ENCODE measurements at places on chromosomes 7 and 10.

DNA sequence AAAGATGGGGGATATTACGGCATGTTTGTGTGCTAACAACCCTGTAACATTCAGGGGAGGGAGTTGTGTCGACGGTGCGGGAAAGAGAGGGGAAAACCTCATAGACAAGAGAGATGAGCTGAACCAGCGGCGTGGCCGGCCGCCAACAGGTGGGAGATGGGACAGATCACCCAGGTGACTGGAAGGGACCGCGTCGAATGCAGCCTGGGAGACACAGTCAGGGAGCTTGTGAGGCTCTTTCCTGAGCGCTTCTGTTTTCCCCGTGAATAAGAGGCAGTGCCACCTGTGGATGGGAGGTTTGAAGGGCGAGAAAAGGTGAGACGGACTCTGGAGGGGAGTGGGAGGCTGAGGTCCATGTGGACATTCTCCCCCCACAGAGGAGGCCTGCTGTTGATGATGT lies 9.9 kb upstream of the PRKAG2 start:
- DNase-seq = no peak

- DNase-seq = no peak
These were observed 41.5 kb upstream of the PPP3CB start for GRCh38 chr10:73537288-73537687.

- no peak for DNase-seq
These were observed 332.7 kb downstream of the ADARB2 start for GRCh38 chr10:1404323-1405260.

- no peak for DNase-seq
These were observed 2.1 kb downstream of the TBX20 start for GRCh38 chr7:35251606-35252310.

- no peak for DNase-seq
These were observed 14.9 kb upstream of the MXI1 start for GRCh38 chr10:110192552-110192951.

DNA sequence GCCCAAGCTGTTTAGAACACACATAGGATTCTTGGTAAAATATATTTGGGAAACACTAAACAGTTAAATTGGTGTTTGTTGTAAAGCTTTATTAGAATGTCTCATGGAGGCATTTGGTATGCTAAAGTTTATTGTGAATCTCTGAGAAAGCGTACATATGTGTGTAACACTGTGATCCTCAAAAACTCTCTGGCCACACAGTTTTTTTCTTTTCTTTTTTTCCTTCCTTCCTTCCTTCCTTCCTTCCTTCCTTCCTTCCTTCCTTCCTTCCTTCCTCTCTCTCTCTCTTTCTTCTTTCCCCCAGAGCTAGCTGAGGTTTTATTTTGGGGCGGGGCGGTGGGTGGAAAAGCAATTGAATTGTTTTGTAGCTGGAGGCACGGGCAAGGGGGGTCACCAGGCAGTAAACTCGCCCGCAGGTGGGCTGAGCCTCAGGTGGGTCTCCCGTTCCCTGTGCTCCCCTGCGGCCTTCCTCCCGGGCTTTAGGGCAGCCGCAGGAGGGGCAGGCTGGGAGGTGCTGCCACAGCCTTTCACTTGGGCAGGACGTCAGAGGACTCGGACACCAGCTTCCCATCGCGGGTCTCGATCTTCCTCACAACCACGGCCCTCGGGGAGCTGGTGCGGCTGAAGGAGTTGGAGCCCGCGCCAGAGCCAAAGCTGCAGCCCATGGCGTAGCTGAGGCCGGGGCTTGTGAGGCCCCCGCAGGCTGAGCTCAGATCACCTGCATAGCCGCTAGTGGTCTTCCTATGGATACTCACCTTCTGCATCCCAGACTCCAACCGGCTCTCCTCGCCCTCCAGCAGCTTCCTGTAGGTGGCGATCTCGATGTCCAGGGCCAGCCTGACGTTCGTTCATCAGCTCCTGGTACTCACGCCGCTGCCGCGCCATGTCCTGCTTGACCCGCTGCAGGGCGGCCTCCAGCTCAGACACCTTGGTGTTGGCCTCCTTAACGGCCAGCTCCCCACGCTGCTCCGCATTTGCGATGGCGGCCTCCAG lies 459.0 kb downstream of the GATA3 start:
- DNase-seq = no peak

GRCh38 chr7:92478711-92479110 lies 965 bp upstream of the ERVW-1 start:
- no peak for DNase-seq

GRCh38 chr7:1239803-1240516 lies 7.3 kb downstream of the UNCX start:
- no peak for DNase-seq

DNA sequence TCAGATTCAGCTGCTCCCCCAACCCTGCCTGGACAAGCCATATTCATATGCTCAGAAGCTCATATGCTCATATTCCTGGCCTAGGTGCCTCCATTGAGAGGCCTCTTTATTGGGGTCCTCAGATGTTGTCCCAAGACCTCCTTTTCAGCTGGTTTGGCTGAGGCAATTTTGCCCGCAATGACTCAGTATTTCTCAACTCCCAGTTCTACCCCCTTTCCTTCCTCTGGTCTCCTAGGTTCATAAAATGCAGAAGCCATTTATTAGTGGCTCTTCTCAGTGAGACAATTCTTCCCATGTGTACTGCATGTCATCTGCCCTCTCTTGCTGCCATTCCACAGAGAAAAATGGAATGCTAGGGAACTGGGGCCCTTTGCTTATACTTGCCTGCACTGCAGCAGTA lies 110.7 kb downstream of the INHBA start:
- no peak for DNase-seq

- DNase-seq = no peak
These were observed 20.2 kb downstream of the SDK1 start for GRCh38 chr7:3321206-3321605.

DNA sequence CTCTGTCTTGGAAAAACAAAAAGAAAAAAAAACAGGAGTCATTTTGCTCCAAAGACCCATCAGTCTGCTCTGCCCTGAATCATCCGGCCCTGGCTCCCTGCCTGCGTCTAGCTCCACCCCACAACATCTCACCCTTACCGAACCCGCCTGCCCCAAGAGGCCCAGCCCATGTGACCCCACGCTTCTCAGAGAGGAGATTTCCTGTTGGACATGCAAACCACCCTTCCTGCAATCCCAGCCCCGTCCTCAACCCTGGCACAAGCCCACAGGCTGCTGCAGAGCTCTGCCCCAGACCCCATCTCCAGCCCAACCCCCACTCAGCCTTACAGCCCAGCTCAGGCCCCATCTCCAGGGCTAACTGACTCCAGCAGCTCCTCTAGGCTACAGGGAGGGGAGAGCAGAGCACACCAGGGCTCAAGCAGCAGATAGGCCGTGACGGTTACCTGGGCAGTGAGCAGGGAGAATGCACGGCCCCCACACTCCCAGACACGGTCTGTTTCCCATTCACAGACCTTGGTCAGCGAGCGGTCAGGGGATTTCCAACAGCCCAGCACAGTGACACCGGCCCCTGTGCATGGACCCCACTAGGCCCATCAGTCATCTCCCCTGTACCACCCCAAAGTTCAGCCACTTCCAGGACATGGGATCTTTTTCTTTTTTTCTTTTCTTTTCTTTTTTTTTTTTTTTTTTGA lies 69.9 kb upstream of the GTF2I start:
- no peak for DNase-seq

DNA sequence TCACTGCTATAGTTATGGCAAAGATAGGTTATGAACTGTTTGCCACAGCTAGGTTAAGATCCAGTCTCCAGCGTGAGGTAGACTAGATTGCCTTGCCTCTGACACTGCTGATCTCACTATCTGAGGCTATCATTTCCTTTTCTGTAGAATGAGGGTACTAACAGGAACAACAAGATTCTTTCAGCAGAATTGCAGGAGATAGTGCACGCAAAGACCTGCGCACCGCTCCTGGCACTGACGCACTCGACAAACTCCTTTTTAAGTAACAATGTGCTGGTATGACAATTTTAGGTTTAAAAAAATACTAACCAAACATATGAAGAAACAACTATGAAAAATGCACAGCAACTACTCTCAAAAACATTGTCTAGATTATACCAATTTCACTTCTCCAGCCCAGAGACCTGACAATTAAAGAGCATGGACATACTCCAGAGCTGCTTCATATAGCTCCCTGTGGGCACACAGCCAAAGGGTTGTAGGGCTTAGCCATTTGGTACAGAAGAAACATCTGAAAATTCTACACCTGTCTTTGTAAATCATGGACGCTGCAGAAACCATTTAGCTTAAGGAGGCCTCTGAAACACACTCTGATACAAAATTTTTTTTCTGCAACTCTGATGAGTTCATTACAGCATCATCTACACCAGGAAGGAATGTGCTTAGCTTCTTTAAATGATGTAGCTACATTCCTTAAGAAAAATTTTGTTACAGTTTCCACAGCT lies 7.8 kb downstream of the ADAM12 start:
- DNase-seq = no peak

GRCh38 chr10:12950583-12951128 lies 50.9 kb downstream of the CCDC3 start:
- DNase-seq = no peak

- DNase-seq = no peak
These were observed 61.5 kb downstream of the SRPK2 start for GRCh38 chr7:105327201-105327600.

DNA sequence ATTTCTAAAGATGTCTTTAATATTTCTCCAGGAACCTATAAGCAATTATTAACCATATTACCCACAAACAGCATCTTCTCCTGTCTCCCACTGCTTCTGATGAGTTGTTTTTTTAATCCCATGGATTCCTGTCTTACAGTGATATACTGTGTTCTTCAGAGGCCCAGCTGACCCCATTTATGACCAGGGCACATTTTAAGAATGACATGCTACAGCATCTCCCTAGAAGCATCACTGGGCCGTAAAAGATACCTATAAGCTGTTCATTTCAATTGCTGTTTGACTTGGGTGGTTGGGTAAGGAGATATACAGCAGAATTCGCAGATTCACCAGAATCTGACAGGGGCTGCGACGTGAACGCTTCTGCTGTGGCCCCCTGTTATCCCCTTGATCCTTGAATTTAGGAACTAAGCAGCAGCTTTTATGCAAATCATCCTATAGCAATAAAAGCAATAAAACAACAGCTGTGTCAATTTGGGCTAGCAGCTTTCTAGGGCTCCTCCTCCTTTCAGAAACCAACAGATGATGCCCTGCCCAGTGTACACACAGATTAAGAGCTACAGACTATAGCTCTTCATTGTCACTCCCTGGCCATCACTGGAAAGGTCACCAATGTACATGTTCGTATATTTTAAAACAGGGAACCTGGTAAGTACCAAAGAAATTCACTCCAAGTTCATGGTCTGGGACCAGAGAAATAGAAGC lies 86.8 kb downstream of the CPEB3 start:
- DNase-seq = no peak

GRCh38 chr10:19762026-19762425 lies 54.2 kb upstream of the PLXDC2 start:
- no peak for DNase-seq

DNA sequence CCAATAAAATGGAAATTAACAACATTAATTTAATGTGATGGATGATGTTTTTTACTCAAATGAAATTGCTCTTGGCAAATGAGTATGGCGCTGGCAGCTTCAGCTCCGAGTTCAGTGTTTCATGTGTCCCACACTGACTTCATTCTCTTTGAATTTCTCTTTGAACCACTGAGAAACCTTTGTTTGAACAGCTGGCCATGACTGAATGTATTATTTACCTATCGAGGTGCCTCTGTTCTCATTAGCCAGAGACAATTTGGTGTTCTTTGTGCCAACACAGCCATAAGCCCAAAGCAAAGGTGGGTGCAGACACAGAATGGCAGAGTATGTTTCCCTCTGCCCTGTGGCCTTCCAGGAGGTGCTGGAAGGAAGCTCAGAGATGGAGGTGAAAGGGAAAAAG lies 42.1 kb downstream of the TMEM178B start:
- DNase-seq = no peak

DNA sequence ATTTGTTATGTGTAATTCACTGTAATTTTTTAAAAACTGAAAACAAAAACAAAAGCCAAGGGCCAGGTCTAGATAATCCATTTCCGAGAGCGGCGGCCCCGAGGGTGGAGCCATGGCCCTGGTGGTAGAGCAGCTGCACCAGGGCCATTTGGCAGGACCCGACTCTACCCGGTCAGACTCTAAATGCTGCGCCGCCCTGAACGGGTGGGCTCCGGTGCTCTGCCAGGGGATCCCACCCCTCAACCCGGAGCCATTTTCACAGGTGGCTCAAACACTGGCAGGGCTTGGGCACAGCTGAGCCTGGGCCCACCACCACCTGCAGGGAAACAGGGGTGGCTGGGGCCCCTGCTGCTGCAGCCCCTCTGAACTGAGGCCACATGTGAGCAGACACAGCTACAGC lies 56.9 kb downstream of the DPYSL4 start:
- no peak for DNase-seq

- no peak for DNase-seq
These were observed 44.8 kb upstream of the FAM133B start for GRCh38 chr7:92634924-92635519.
